ENCODE measurements at places on chromosomes 2 and 18.

DNA sequence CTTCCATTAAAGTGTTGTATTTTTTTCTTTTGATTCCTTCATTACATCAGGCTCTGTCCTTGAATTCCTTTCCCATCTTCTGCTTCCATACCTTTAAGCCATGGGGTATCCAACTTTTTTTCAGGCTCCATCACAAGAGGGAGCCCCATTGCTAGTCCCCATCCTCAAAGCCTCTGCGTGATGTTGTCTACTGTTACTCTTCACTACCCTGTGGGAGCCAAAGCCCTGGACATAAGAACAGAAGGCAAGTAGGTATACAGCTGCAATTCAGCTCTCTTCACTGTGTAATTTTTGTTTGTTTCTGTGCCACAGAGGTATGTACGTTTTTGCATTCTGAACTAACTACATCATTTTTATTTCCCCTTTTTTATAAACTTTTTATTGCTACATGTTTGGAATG lies 36.6 kb upstream of the CCNYL1 start:
- DNase-seq: no peak

- DNase-seq: no peak
Measured at GRCh38 chr2:178084273-178084672, 11.7 kb upstream of the PDE11A start.

DNA sequence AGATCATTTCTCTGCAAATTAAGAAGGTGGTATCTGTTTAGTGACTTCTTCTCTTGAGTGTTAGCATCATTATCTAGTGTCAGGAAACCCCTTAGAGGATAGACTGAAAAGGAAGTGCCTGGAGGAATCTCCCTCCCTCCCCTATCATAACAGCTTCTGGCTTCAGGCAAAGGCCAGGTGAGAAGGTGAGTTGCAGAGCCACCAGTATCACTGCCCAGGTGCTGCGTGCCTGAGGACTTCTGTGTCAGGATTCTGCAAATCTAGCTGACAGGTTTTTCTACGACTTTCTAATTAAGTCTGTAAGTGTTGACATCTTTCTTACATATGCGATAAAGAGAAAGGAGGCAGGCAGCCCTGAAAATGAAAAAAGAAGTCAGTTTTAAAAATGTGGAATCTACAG lies 111.9 kb downstream of the CCDC85A start:
- no peak for DNase-seq

- peak; percentile 98 for DNase-seq
Measured at GRCh38 chr2:74529357-74530238, at the start of the genes AUP1 and HTRA2. TSS of gene AUP1 (minus strand) at chr2:74529706. CDS start at chr2:74529629, 77 bp downstream. TSS of gene HTRA2 (plus strand) at chr2:74529933. CDS start at chr2:74530007, 74 bp downstream.

DNA sequence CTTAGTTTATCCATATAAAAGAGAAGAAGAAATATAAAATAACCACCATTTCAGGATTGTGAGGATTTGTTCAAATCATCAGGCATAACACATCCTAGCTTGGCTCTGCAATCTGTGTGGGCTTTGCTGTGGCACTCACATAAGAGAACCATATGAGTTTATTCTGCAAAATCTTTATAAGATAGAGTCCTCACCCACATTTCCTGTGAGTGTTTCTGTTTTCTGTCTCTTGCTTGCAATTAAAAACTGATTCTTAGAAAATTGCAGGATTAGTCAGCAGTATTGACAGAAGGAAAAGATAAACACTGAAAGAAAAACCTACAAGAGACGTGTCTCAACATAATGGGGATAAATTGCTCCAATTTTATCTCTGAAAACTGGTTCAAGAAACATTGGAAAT lies 258.5 kb downstream of the RND3 start:
- no peak for DNase-seq

- no peak for DNase-seq
Measured at GRCh38 chr2:71697106-71698004, 244.0 kb downstream of the DYSF start.

- DNase-seq: no peak
Measured at GRCh38 chr2:229344955-229345354, 73.9 kb upstream of the PID1 start.

DNA sequence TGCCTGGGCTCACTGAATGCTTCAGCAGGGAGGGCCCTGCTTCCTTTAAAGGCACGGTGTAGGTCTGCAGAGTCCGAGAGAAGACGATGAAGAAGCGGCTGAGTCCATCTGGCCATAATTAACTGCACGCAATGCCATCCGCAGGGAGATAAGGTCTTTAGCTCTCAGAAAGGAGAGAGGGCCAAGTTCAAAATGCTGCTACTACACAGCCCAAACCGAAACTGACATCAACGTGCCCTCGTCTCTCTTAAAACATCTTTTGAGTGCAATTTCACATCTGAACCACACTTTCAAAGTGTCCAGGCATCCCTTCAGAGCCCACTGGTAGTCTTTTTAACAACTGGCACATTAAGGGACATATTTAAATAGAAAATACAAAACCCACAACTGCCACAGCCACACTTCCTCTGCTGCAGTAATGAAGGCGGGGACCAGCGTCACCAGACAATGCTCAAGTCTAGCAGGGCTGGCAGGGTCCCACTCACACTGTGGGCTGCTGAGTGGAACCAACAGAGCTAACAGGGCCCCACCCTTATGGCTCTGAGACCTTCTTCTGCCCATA lies 35.8 kb downstream of the ST3GAL5 start:
- no peak for DNase-seq

DNA sequence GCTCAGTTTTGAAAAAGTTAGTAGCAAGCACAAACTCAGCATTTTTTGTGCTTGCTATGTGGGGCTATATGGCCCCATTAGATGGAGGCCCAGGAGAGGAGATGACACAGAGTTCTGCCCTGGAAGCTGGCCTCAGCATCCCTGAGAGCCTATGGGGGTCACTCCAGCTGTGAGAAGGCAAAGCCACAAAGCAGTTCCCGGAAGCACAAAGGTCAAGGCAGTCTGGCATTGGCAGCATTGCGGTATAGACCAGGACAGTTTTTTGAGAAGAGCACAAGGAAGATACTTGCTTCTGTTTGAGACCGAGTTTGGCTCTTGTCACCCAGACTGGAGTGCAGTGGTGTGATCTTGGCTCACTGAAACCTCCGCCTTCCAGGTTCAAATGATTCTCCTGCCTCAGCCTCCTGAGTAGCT lies 7.5 kb upstream of the ITPRIPL1 start:
- no peak for DNase-seq

DNA sequence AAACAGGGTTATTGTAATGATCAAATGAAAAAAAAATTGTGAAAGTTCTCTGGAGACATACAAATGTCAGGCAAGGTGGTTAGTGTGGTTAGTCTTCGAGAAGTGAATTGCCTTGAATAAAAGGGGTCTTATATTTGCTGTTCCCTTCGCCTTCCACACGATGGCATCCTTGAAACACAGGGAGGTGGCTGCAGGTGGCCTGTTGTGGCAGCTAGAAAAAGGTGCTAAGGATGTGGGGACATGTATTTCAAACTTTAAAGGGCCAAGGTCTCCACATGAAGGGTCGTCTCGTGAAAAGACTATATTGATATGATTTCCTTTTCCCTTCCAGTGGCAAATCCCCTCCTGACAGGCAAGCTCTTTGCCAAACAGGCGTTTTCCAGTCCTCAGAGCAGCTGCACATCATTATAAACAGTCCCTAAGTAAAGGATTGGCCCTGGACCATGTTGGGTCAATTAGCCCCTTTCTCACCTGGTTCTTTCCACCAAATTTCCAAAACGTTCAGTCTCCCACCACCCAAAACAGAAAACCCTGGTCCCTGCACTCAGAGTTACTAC lies 68.5 kb downstream of the COPS8 start:
- peak; percentile 64 for DNase-seq
